ENCODE measurements at places on chromosomes 5 and 9.

GRCh38 chr9:71975833-71976232, 64.4 kb downstream of the C9orf85 start:
- DNase-seq = no peak

DNA sequence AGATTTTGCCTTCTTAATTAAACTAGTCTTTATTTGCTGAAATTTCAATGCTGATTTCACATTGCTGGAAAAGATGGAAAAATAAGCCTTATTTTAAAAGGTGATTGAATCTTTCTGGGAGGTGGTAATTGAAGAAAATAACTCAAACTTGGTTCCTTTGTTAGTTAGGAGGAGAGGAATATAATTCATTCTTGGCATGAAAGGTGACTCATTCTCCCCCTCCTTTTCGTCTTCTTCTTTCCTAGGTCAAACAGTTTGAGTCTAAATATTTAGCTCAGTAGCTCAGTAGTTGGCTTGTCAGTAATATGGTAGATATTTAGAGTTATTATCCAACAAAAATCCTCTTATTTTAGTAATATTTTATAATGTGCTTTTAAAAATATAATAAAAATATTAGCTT, 353.9 kb upstream of the MEF2C start:
- DNase-seq = no peak

DNA sequence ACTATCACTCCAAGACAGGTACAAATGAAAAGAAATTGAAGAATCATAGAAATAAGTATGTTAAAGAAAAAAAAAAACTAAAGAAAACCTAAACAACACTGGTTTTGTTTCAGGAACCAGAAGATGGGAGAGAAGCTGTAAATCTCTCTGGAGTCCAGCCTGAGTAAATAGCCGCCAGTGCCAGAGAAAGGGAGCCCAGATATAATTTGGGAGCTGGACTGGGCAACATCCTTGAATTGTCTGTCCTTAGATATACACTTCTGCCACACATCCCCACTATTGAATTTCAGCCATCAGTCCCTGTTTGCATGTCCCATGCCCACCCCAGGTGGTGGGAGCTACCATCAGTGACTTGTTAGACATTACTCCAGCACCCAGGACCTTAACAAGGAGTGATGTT, 979.6 kb downstream of the DTWD2 start:
- DNase-seq = no peak

DNA sequence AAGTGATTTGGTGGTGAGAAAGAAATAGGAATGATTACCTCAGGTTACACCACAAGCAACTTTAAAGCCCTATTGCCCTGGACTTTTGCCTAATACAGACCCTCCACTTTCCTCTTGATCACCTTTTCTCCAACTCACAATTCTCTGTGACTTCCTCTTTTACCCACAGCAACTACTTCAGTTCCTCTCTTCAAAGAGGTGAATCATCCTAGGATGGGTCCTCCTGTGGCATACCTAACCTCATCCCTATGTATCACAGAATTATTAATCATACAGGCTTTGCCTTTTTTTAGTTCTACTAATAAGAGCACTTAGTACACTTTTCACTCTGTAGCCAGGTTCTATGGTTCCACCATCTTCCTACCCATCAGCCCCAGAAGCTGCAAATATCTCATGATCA, 19.6 kb upstream of the INSL6 start:
- no peak for DNase-seq

- DNase-seq = no peak
Measured at GRCh38 chr5:68646144-68646543, 430.6 kb downstream of the PIK3R1 start.

GRCh38 chr9:114408645-114409044, 20.9 kb upstream of the AKNA start:
- DNase-seq = no peak

- DNase-seq = no peak
Measured at GRCh38 chr9:121640076-121640475, 11.4 kb upstream of the DAB2IP start.

All from keratinocyte (primary cell).